ENCODE measurements at places on chromosomes 2 and 18. TPM values are rescaled to one million over a fixed set of nuclear protein-coding genes. Genes with fewer than 3 reads are reported as not detected.
A peak's percentile ranks its signal among the peaks of the same experiment; 100 is the strongest.

DNA sequence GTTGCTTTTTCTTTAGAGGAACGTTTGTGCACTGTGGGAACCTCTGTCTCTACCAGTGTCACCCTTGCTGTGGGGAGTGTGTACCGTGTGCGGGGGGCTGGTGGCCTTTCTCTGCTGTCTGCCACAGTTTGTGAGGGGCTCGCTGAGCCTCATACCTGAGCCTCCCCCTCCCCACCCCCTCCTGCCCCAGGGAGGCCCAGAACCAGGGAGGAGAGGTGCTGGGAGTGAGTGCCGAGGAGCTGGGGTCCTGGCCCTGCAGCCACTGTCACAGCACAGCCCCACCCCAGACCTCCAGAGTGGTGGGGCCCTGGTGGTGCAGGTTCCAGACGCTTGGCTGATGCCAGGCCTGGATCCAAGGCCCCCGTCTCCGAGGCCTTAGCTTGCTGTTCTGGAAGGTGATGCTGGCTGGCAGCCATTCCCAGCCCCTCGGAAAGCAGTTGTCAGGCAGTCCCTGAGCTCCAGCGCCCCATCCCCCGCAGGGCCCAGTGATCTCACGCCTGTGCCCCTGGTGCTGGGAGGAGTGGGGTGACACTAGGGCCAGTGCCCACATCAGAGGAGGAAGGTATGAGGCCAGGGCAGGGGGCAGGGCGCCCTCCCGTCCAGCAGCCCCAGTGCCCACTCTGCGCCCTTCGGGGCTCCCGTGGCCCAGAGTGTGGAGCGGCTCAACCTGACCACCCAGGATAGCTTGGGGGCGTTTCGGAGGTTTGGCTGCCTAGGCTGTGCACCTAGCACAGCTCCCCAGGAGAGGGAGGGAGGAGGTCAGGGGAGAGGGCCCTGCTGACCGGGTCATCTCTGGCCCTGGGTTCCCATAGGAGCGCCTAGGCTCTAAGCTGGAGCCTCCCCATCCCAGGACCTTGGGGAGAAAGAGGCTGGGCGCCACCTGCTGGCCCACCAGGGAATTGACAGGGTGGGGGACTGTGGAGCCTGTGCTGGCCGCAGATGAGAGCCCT lies 53.0 kb upstream of the ALPP start:
- no peak overlapping the region for H3K4me3 ChIP-seq
- H3K27me3 ChIP-seq, result no peaks in the 10 kb centered on the region
- no peaks in the 10 kb centered on the region for H3K4me1 ChIP-seq

DNA sequence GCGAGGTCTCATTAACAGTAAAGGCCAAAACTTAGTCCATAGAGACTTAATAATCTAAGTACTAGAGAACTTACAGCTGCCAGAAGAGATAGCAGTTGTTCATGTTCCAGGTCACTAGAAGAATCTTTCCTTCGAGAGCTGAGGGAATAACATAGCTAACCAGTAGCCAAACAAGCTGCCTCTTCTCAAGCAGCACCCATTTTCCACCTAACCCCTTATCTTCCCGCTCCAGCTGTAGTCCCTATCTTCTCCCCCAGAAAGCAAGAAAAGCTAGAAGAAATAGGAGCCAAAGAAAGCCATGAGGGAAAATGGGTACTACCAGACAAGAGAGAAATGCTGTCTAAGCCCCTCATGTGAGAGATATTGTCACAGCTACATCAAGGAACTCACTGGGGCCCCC lies 24.0 kb downstream of the SULT1C4 start:
- H3K27me3 ChIP-seq, result no peaks in the 10 kb centered on the region
- no peaks in the 10 kb centered on the region for H3K4me1 ChIP-seq
- H3K36me3 ChIP-seq, result no peaks in the 10 kb centered on the region
- no peak for DNase-seq

- H3K27me3 ChIP-seq, result no peaks in the 10 kb centered on the region
- H3K36me3 ChIP-seq, result no peaks in the 10 kb centered on the region
- H3K4me1 ChIP-seq, result peaks cover 25% of the 10 kb centered on the region
Observed at GRCh38 chr2:20048488-20049448, 2.7 kb downstream of the LAPTM4A start.

DNA sequence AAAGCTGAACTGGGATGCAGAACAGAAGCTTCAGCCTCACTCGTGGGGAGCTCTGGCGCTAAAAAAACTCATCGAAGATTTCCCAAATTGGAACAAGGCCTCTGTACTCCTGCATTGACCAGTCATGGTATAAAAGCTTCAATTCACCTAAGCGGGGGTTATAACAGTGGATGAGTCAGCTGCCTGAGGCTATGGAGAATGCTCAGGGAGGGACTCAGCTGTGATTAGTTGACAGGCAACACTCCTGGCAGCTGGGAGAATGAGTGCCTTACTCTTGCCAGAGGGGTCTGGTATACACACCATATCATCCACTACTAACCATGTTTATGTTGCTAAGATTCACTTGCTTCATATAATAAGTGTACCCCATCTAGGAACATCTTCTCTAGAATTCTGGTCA lies 350.6 kb upstream of the VRK2 start:
- no peaks in the 10 kb centered on the region for H3K36me3 ChIP-seq
- H3K4me3 ChIP-seq, result no peak overlapping the region
- H3K4me1 ChIP-seq, result no peaks in the 10 kb centered on the region
- H3K27ac ChIP-seq, result no peak overlapping the region

DNA sequence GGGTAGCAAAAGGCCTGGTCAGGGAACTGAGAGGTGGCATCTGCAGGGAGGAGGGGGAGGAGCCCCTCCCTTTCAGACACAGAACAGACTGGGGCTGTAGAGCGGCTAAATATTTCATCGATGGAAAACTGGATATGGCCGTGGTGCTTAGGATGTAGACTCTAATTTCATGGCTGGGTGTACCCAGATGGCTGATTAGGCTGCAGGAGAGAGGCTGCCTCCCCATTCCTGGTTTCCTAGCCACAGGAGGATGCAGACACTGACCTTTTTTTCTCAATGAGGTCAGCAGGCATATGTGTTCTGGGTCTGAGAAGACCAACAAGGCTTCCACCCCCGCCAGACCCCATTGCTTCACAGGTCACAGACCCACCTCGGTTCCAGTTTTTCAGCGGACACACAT lies 79.3 kb upstream of the STPG4 start:
- no peaks in the 10 kb centered on the region for H3K36me3 ChIP-seq
- no peaks in the 10 kb centered on the region for H3K27me3 ChIP-seq
- no peaks in the 10 kb centered on the region for H3K4me1 ChIP-seq
- no peak overlapping the region for H3K4me3 ChIP-seq
- no peak overlapping the region for H3K27ac ChIP-seq
- DNase-seq, result no peak

- no peak overlapping the region for H3K4me3 ChIP-seq
- DNase-seq, result no peak
Observed at GRCh38 chr2:65870826-65871225, 438.4 kb upstream of the SPRED2 start.

DNA sequence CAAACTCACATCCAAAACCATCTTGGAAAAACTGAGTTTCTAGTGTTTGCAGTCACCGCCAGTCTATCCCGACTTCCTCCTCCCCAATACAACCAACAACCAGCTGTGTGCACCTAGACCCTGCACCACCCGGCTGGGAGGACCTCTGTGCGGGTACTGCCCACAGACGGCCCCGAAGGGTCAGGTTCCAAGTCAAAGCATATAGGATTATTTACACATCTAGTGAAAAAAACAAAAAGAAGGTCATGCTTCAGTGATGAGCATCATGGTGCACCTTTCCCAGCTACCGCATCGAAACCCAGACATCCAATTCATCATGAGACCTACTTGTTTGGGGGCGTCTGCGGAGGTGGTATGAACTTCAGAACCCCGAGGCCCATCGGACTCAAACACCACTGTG lies 124.8 kb downstream of the ZNF516 start:
- H3K27ac ChIP-seq, result no peak overlapping the region
- H3K4me1 ChIP-seq, result no peaks in the 10 kb centered on the region
- no peaks in the 10 kb centered on the region for H3K27me3 ChIP-seq
- H3K4me3 ChIP-seq, result no peak overlapping the region
- DNase-seq, result no peak

- DNase-seq, result no peak
- no peaks in the 10 kb centered on the region for H3K4me1 ChIP-seq
- H3K27ac ChIP-seq, result no peak overlapping the region
Observed at GRCh38 chr2:63163161-63163820, 112.7 kb downstream of the OTX1 start.

- no peak for DNase-seq
- H3K4me1 ChIP-seq, result peaks cover 13% of the 10 kb centered on the region
- no peaks in the 10 kb centered on the region for H3K27me3 ChIP-seq
Observed at GRCh38 chr2:173948842-173949241, 16.3 kb downstream of the SP3 start.

GRCh38 chr18:45049578-45050319 lies 369.1 kb downstream of the SETBP1 start:
- no peak overlapping the region for H3K27ac ChIP-seq
- H3K36me3 ChIP-seq, result no peaks in the 10 kb centered on the region
- no peak overlapping the region for H3K4me3 ChIP-seq
- H3K27me3 ChIP-seq, result no peaks in the 10 kb centered on the region

DNA sequence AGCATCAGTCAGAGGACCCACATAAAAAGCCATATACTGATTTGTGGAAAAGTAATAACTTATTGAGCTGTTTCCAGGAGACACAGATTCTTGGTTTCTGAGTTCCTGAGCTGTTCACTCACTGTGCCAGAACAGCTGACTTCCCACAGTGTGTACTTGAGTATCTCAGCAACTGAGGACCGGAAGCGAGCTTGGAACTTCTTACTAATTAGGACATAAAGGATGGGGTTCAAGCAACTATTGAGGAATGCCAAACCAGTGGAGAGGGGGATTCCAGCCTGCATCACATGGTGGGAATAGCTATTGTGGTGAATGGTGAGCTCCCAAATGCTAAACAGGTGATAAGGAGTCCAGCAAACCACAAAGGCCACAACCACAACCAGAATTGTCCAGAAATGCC lies 16.4 kb downstream of the EEF1B2 start:
- H3K4me1 ChIP-seq, result no peaks in the 10 kb centered on the region
- DNase-seq, result no peak
- no peak overlapping the region for H3K27ac ChIP-seq
- no peaks in the 10 kb centered on the region for H3K27me3 ChIP-seq
- no peak overlapping the region for H3K4me3 ChIP-seq

- no peaks in the 10 kb centered on the region for H3K36me3 ChIP-seq
- no peak overlapping the region for H3K27ac ChIP-seq
- H3K4me3 ChIP-seq, result no peak overlapping the region
- no peaks in the 10 kb centered on the region for H3K4me1 ChIP-seq
Observed at GRCh38 chr2:41621095-41621494, 426.7 kb upstream of the PKDCC start.

- H3K27ac ChIP-seq, result no peak overlapping the region
- H3K27me3 ChIP-seq, result no peaks in the 10 kb centered on the region
- H3K4me1 ChIP-seq, result peaks cover 3% of the 10 kb centered on the region
- H3K4me3 ChIP-seq, result no peak overlapping the region
- H3K36me3 ChIP-seq, result no peaks in the 10 kb centered on the region
Observed at GRCh38 chr2:218005028-218005427, 2.2 kb upstream of the TNS1 start.

DNA sequence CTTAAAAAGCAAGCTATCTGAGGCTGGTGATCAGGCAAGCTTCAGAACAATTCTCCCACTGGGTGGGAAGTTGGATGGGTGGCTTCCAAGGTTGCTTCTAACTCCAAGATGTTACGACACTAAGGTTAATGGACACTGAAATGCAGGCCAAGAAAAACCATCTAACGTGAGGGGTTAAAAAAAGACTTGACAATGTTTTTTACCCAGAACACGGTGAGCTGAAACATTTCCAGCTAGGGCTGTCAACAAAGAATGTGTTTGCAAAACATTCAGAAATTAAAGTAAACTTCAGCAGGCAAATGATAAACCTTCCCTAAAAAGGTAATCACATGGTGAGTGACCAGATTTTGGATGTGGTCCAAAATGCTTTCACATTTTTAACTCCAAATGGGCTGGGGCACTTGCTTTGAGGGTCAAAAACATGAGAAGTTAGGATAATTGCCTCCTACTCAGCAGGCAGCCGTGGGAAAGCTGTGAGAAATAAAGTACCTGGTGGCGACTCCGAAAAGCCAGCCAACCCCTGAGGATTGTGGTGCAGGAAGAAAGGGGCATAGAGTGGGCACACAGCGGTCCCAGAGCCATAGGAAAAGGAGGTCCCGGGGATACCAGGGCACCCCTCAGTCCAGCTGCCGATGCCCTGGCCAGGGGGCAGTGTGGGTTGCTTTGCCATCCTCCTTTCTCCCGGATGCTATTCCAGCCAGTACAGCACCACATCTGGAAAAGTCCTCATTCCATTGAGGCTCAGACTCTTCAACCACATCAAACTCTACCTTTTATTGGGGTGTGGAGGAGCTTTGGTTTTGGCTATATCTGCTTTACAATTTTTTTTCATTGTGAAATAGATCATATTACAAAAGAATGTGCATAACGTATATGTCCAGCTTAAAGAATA lies 90.0 kb upstream of the ATL2 start:
- no peak overlapping the region for H3K4me3 ChIP-seq
- H3K4me1 ChIP-seq, result no peaks in the 10 kb centered on the region
- no peaks in the 10 kb centered on the region for H3K36me3 ChIP-seq
- H3K27me3 ChIP-seq, result no peaks in the 10 kb centered on the region

- H3K27ac ChIP-seq, result no peak overlapping the region
- H3K4me3 ChIP-seq, result no peak overlapping the region
- peaks cover 5% of the 10 kb centered on the region for H3K27me3 ChIP-seq
- DNase-seq, result no peak
Observed at GRCh38 chr2:44956843-44957242, 15.3 kb downstream of the SIX3 start.

- H3K36me3 ChIP-seq, result no peaks in the 10 kb centered on the region
- H3K27me3 ChIP-seq, result no peaks in the 10 kb centered on the region
- H3K27ac ChIP-seq, result no peak overlapping the region
- peak; percentile 64 for DNase-seq
- H3K4me1 ChIP-seq, result no peaks in the 10 kb centered on the region
- H3K4me3 ChIP-seq, result no peak overlapping the region
Observed at GRCh38 chr2:1886405-1886992, 142.2 kb upstream of the PXDN start.

DNA sequence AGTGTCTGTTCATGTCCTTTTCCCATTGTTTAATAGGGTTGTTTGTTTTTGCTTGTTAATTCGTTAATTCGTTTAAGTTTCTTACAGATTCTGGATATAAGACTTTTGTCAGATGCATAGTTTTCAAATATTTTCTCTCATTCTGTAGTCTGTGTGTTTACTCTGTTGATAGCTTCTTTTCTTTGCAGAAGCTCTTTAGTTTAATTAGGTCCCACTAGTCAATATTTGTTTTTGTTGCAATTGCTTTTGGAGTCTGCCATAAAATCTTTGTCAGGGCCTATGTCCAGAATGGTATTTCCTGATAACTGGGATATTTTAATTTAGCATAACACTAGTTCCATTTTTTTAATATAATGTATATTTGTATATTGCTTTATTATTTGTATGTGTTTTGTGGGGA lies 1380.1 kb downstream of the SUCLG1 start:
- H3K36me3 ChIP-seq, result no peaks in the 10 kb centered on the region
- H3K4me3 ChIP-seq, result no peak overlapping the region
- DNase-seq, result no peak
- peaks cover 3% of the 10 kb centered on the region for H3K27me3 ChIP-seq

GRCh38 chr2:171235262-171235881 lies 74.7 kb upstream of the TLK1 start:
- H3K36me3 ChIP-seq, result no peaks in the 10 kb centered on the region
- H3K4me3 ChIP-seq, result no peak overlapping the region
- H3K4me1 ChIP-seq, result no peaks in the 10 kb centered on the region

The MEIS1 gene
- total RNA-seq, result 8.6 TPM

The MAPRE3 gene
- total RNA-seq, result 8.1 TPM

The IL1RL2 gene
- total RNA-seq, result 0.98 TPM

The TMEM198 gene
- 1.8 TPM for total RNA-seq

The SELENOI gene
- 24.6 TPM for total RNA-seq

The IL1B gene
- total RNA-seq, result 1.0 TPM

The LOXHD1 gene
- total RNA-seq, result 0.25 TPM

The GDF7 gene
- total RNA-seq, result 5.0 TPM

The TCF23 gene
- under 0.01 TPM for total RNA-seq

The PRKAG3 gene
- not detected for total RNA-seq

The SPP2 gene
- total RNA-seq, result 76.7 TPM

All from liver (tissue), 10 donors.